Neural progenitor cell (in vitro differentiated cells): ENCODE measurements at places on chromosomes 5 and 9. TPM values are rescaled to one million over a fixed set of nuclear protein-coding genes. Genes with fewer than 3 reads are reported as not detected.

STRBP gene
- 70.9 and 99.4 TPM in 2 replicates for total RNA-seq

GRCh38 chr9:88812938-88813637, 178.2 kb upstream of the S1PR3 start:
- no peak for DNase-seq

DNA sequence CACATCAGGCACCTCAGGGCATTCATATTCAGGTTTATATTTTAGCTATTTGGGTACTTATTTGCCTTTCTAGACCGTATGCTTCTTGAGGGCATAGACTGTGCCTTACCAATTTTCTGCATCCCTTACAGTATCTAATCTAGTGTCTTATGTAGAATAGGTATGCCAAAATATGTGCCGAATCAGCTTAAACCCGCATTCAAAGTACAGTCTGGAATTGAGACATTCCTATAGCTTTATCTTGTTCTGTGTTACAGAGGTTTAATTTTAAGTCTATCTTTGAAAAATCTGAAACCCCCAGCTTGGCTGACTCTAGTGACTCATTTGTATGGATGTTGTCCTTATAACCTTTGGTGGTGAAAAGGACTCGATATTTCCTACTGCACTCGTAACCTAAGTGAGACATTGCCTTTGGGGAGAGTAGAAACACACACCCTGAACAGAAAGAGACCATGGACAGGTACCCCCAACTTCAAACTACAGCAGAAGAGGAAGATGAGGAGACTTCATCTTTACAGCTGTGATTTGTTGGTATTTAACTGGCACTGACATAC, 27.0 kb upstream of the TMOD1 start:
- no peak for DNase-seq

GRPEL2 gene
- total RNA-seq = 27.0 and 42.5 TPM in 2 replicates

DNA sequence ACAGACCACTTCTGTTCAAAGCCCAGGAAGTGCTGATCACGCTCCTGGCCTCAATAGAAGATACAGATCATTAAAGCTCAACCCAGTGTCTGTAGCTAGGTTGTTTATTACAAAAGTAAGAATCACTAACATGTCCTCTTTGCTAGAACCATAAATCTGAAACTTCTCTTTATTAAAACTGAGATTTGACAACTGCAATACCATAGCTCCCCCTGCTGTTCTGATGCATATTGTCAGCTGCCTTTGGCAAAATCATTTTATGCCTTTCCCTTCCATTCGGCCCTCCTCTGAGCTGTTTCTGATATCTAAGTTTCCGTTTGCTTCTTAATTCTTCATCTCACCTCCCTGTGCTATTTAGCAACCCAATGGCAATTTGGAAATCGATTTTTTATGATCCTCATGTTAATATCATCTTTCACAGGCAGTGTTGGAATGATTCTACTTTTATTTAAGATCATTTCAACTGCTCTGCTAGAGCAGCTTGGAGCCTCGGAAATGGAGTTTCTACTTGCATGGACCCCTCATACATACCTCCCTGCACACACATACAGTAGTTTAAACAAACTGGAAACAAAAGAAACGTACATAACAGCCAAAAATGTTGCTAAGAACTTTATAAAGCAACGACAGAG, 998.8 kb downstream of the MAT2B start:
- peak; percentile 63 for DNase-seq

DNA sequence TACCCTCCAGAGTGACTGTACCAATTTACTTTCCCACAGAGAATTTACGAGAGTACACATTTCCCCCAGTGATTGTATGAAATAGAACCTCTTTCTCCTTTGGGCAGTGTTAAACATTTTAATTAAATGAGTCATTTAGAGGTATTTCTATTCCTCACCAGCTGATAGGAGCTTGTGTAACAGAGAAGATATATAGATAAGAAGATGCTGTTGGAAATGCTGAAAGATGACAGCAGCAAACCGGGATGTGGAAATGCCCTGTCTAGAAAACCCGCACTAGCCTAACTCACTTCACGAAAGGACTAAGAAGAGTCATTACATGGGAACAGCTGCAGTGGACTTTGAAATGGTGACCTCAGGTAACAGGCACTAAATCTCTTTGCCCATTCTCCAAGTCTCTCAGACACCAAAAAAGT, 68.3 kb downstream of the LPAR1 start:
- no peak for DNase-seq

- no peak for DNase-seq
Measured at GRCh38 chr5:180143656-180144364, 65.2 kb downstream of the RASGEF1C start.
